ENCODE measurements at places on chromosomes 7 and 10. TPM values are rescaled to one million over a fixed set of nuclear protein-coding genes. Genes with fewer than 3 reads are reported as not detected.

- DNase-seq, result no peak
Measured at GRCh38 chr10:95920798-95921426, 13.1 kb downstream of the CC2D2B start.

- no peak for DNase-seq
Measured at GRCh38 chr10:82206831-82207230, 331.8 kb downstream of the NRG3 start.

Gene LYZL2
- total RNA-seq, result not detected

- DNase-seq, result no peak
Measured at GRCh38 chr7:47507522-47507921, 74.4 kb downstream of the TNS3 start.

Gene CACNB2
- total RNA-seq, result not detected

- no peak for DNase-seq
Measured at GRCh38 chr10:23199768-23200511, 7.8 kb downstream of the PTF1A start.

DNA sequence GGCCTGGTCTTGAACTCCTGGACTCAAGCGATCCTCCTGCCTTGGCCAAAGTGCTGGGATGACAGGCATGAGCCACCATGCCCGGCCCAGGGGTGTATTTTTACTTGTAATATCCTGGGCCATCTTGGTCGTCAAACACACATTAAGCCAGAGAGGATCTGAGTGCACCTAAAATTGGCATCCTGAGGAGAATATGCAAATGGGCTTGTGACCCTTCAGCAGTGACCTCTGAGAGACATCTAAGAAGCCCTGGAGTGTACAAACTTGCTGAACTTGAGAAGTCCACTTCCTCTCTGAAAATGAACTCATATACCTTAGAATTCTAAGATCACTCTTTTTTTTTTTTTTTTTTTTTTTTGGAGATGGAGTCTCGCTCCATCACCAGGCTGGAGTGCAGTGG lies 372.0 kb upstream of the C7orf33 start:
- no peak for DNase-seq

Gene CCDC3
- total RNA-seq, result not detected

GRCh38 chr10:114931072-114931679 lies 6.8 kb upstream of the TRUB1 start:
- no peak for DNase-seq

DNA sequence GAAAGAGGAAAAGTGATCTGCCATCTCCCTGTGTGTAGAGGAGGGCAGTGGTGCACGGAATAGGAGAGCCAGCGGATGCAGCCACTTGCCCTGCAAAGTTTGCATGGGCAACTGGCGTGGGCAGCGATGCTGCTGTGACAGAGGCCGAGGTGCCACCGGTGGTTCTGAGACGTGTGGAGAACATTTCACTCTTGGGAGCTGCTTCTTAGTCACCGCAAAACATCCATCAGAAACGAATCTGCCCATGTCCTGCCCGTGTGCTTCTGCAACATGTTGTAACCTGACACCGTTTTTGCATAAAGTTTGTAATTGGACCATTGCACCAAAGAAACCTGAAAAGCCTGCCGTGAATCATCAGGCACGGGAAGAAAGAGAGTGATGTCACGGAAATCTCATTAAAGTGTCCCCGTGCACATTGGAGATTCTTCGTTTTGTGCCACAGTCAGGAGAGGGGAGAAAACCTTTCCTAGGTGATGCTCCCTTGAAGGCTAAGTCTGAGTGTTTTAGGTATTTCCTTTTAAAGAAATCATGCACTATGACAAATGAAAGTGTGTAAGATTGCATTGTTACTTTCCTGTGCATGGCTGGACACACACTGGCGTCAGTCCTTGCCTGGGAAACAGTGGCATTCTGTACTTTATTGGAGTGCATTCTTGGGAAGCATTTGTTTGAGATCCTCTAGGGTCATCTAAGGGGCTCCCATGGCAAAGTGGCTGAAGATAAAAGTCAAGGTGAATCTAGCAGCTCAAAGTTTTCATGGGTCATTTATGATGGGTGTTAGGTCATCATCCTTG lies 302.6 kb downstream of the KLF6 start:
- DNase-seq, result no peak

DNA sequence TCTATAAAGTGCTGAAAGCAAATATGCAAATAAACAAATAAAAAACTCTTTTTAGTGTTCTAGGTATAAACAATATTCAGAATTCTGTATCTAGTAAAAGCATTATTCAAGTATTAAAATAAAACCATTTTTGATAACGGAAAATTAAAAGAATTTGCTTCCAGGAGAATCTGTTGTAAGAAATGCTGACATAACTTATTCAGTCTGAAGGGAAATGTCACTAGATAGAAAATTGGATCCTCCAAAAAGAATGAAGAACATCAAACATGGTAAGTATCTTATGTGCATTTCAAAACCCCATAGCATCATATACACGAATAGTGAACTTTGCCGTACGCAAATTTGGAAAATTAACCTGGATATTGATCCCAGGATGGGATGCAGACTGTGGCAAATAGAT lies 506.7 kb downstream of the GLRX3 start:
- DNase-seq, result no peak

GRCh38 chr7:108604307-108605077 lies 34.8 kb downstream of the DNAJB9 start:
- DNase-seq, result no peak

Gene GPR85
- total RNA-seq, result not detected

Gene MSRB2
- total RNA-seq, result 4.3 TPM

Gene RADIL
- total RNA-seq, result 0.20 TPM

DNA sequence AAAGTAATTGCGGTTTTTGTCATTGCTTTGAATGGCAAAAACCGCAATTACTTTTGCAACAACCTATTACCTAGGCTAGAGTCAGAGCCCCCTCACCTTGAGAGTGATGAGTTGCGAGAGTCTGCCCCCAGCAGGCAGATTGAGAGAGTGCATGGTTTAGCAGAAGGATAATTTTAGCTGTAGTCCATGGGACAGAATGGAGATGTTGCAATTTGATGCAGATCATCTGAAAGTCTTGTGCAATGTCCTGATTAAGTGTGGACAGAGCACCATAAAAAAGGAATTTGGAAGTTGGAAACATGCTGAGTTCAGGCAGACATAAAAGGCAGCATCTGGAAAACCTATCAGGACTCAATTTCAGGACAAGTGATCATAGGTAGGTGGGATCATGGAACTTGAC lies 48.7 kb downstream of the GPR141 start:
- DNase-seq, result no peak

Gene FLNC
- total RNA-seq, result not detected

DNA sequence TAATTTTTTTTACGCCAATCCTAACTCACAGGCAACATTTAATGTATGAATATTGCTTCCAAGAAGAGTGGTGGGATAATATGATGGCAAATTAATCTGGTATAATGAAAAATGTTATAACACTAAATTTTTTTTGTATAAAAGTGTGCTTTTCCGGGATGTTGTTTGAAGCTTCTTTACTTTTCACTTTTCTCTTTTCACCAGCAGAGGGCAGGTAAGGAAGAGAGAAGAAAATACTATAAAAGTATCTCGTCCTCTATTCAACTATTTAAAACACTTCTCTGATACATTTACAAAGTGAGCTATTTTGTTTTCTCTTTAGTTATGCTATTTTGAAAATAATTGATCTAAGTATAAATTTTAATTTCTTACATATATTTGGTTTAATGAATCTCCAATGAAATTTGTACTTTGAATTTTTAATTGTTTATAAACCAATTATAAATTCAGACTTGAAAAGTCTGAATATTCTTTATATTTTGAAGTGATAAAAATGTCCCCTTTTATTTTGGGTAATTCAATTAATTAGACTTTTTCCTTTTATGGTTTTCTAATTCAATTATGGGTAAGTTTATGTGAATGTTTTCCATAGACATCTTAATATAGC lies 20.7 kb upstream of the CFTR start:
- no peak for DNase-seq

GRCh38 chr7:105653441-105654005 lies 72.2 kb upstream of the EFCAB10 start:
- no peak for DNase-seq

DNA sequence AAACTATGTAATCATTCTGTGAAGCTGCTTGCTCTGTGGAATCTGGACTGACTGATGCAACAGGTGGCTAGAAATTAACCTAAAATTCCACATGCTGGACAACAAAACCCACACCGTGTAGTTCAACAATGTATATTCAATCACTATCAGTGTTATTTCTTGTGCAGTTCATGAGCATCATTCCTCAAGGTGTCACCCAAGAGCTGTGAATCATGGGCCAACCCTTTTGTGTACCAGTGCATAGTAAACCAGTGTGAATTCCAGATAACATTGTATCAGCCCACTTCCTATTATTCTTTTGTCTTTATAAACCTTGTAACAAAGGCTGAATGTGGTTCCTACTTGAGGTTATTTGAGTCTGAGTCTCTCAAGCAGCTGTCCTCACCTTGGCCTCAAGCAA lies 905.2 kb upstream of the ZNF722 start:
- DNase-seq, result no peak

- DNase-seq, result no peak
Measured at GRCh38 chr10:76285515-76285914, 854.1 kb downstream of the LRMDA start.

Gene RBP4
- not detected for total RNA-seq

DNA sequence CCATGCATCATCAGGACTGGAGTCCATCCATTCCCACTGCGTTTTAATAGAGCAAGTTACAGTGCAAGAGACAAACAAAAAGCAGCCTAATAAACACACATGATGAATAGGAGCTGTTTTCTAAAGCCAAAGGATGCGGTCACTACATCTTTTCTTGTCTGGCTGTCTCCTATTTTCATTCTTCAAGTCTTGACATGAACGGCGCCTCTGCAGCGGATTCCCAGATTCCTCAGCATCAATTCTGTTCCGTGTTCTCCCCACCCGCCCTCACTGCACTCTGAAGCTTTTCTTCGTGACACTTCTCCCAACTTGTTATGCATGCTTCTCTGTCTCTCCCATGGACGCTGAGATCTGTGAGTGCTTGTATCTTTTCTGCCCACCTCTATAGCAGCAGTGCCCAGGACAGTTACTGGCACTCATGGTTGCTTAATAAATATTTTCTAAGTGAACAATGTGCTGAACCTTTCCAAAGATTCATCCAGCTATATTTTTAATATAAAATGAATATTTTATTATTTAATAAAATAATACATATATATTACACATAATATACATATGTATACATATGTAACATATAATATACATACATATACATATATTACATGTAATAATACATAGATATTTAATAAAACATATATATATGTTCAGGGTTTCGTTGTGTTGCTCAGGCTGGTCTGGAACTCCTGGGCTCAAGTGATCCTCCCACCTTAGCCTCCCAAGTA lies 242.9 kb downstream of the ABCA13 start:
- DNase-seq, result no peak

DNA sequence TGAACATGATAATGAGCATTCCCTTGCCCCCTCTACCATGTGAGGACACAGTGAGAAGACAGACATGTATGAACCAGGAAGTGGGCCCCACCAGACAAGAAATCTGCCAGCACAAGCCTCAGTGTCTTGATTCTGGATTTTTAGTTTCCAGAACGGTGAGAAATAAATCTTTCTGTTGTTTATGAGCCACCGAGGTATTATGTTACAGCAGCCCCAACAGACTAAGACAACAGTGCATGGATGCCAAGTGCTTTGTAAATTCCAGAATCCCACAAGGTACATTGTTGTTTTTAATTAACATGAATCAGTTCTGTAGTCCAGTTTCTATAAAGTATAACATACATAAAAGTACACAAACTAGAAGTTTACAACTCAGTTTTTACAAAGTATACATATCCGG lies 162.2 kb downstream of the ARHGAP21 start:
- DNase-seq, result no peak

DNA sequence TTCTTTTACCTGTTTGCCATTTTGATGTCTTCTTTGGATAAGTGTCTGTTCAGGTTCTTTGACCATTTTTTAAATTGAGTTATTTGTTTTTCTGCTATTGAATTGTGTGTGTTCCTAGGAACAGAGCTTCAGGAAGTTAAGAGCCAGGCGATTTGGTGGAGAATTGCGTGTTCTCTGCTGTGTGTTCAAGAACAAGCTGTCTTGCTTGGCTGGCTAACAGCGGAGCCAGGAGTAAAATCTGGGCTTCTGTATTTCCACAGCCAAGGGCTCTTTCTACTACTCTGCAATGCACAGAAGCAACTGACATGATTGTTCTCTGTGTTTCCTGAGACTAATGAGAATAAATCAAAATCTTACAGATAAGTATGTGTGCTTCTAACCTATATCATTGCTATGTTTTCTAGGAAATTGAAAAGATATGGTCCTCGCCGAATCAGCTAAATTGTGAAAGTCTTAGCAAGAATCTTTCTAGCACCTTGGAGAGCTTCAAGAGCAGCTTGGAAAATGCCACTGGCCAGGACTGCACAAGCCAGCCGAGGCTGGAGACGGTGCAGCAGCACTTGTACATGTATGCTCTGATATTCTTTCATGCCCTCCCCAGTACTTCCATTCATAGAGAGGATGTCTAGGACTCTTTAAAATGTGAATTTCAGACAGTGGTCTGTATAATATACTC lies 124.2 kb downstream of the ABCA13 start:
- DNase-seq, result no peak

- DNase-seq, result no peak
Measured at GRCh38 chr7:87878208-87878735, 2.0 kb downstream of the DBF4 start.

GRCh38 chr10:11224321-11224720 lies 206.6 kb downstream of the CELF2 start:
- no peak for DNase-seq
